ENCODE measurements at places on chromosomes 7 and 10.

- no peak for DNase-seq
Measured at GRCh38 chr7:157799076-157799685, 462.4 kb downstream of the DNAJB6 start.

DNA sequence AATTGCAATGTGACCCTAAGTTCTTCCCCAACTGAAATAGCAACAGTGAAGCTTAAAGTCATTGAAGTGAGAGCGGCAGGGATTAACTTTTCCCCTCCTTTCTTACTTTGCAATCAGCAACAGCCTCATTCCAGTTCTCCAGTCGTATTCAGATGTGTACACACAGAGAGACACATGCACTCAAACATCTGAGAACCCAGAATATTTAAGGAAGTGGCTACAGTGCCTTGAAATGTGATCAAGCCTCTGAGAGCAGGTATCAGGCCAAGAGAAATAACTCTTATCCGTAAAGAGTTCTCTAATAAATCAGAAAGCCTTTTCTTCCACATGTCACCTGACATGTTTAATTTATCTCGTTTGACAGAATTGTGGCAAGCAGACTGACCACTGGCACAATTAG, 388.9 kb upstream of the NPVF start:
- DNase-seq = no peak

GRCh38 chr7:105020926-105021325, 6.9 kb downstream of the KMT2E start:
- DNase-seq = no peak

DNA sequence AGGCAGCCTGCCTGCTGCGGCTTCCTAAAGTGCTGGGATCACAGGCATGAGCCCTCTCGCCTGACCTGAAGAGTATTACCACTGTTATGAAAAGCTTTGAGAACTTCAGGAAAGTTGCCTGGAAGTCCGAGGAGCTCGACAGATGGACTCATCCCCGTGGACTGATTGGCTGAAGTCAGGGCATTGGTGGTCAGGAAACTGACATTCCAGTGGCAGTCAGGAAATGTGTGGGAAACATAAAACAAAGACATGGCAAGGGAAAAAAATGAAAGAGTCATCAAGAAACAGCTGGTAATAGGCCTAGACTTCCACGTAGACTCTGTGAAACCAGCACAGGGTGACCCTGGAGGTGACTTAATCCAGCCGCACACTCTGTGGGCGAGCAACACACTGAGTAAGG, 123.3 kb downstream of the CDH23 start:
- no peak for DNase-seq

DNA sequence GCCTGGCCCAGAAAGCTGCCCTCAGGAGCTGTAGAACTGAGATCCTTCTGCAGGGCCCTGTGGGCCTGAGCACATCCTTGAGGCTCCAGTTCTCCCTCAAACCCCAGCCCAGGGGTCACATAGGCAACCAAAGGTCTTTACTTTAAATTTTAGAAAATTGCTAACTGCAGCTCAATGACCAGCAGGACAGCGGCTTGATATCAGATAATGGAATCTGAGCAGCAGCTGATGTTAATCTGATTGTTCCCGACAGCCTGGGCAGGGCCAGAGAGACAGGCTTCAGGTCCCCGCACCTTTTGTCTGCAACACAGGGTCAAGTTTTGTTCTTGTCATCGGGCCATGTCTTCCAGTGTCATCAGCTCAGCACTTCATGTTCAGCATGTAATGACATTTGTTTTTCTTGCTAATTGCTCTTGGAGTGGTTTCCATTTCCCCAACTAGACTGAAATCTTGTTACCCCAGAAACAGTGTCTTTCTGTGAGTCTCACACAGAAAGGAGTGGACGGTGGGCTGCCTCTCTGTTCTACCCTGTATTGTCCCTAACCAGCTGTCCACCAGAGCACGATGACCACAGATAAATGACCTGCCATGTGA, 91.0 kb downstream of the PAXIP1 start:
- DNase-seq = no peak

DNA sequence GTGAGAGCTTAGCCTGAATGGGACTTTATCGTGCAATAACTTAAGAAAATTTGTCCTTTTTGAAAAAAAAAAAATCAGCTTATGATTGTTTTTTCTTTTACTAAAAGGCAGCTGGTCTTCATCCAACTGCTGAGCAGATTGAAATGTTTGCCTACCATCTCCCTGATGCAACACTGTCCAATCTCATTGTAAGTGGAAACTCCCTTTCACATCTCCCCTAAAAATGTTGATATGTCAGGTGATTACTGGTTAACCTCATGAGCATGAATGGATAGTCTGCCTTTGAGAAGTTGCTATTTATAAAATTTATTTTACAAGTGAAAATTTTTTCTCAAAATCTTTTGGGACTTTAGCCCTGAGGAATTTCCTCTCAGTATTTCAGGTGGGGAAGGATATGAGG, 17.8 kb upstream of the HKDC1 start:
- DNase-seq = no peak

DNA sequence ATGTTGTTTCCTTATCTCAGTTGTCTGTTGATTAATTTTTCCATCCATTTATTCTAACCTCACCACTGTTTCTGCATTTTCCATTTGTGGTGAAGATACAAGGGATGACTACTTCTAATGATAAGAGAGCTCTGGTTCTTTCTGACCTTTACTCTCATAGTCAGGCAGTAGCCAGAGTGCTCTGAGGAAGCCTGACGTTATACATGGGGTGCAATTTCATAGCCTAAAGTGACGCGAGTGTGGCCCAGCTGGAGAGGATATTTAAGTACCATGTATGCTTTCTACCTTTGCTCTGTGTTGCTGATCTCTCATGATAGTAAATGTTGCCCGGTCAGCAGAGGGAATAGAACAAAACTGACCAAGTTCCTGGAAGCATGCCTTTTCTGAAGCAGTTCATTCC, 33.9 kb upstream of the CYCS start:
- peak; percentile 13 for DNase-seq

DNA sequence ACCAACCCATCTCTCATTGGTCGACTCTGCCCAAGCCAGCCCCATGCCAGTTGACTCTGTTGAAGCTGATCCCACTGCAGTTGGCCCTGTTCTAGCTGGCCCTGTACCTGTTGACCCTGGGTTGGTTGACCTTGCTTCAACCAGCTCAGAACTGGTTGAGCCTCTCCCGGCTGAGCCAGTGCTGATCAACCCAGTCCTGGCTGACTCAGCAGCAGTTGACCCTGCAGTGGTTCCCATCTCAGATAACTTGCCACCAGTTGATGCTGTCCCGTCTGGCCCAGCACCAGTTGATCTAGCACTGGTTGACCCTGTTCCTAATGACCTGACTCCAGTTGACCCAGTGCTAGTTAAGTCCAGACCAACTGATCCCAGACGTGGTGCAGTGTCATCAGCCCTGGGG, 7.4 kb downstream of the PPRC1 start:
- DNase-seq = no peak

- no peak for DNase-seq
Measured at GRCh38 chr7:159084069-159084801, 60.4 kb downstream of the VIPR2 start.

GRCh38 chr10:90837486-90837885, 20.4 kb downstream of the HTR7 start:
- no peak for DNase-seq

DNA sequence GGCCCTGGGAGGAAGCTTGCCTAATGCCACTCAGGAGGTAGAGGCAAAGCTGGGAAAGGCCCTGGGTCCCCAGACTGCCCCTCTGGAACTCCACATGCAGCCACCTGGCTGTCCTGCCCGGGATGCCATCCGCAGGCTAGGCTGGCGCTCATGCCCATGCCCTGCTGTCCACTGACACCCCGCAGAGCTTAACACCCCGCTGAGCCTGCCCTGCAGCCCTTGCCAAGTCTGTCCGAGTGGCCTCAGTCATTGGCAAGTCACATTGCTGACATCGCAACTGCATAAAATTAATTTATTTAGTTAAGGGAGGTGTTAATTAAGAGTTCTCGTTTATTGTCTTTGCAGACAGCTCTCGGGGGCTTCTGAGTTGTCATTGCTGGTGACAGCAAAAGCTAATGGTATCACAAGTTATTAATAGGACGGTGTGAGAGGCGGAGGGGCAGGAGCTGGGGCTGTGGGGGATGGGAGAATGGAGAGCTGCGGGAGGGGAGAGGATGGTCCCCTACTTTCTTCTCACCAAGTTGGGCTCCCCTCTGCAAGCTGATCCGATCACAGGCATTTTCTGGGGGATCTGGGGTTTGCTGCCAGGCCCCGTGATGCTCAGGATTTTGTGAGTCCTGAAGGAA, 55.6 kb upstream of the PCBD1 start:
- no peak for DNase-seq

DNA sequence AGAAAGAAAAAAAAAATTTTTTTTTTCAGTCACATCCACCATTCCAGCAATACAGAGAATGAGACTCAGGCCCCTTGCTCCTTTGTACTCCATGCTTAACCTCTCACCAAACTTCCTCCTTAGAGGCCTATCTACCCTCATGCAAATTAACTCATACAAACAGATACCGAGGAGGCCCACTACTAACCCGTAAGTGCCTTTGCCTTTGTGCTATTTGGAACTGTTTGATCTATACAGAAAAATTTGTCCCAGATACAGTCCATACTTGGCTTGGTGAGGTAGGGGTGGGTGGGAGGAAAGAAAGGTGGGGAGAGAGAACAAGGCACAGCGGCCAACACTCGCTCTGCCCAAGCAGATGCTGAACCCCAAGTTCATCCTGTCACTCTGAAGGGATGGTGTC, 87.8 kb upstream of the DUSP5 start:
- DNase-seq = no peak

DNA sequence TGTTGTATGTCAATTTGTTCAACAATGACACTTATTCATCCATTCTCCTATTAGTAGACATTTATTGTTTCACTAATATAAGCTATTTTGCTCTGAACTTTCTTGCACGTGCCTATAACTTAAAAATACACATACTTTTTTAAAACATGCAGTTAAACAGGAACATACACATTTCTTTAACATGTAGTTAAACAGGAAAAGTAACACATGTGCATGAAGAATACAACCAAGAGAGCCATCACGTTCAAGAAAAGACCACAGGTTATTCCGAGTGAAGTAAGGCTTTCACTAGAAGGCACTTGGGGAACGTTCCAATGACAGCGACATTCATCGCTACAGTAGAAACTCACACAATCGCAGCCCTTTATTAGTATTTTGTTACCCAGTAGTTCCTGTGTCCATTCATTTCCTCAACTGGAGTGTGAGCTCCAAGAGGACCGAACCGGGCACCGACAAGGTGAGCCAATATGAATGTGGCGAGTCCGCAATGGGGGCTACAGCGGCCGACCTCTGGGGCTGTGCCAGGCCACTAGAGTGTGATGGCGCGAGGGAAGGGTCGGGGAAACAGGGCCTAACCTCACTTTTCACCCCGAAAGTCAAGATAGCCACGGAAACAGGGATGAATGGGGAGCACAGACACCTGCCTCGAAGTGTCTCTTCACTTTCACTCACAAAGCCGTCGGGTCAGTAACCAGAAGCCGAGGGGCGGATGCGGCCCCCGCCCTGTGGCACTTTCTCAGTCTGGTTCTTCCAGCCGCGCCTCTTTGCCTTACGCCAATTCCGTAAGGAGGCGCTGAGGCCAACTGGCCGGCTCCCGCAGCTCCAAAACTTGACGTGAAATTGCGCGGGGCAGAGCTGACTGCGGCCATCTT, 775 bp upstream of the SEPTIN7 start:
- DNase-seq = peak; percentile 92

- DNase-seq = peak; percentile 42
Measured at GRCh38 chr7:12436896-12437535, 33.4 kb upstream of the VWDE start.

GRCh38 chr10:95656291-95657164, at the start of gene ALDH18A1:
Gene ALDH18A1, minus strand, starts transcription at chr10:95656711. Its CDS starts 3,334 bp downstream, at chr10:95653377.
- DNase-seq = peak; percentile 96

- no peak for DNase-seq
Measured at GRCh38 chr10:114635797-114636550, 22.1 kb downstream of the ABLIM1 start.

DNA sequence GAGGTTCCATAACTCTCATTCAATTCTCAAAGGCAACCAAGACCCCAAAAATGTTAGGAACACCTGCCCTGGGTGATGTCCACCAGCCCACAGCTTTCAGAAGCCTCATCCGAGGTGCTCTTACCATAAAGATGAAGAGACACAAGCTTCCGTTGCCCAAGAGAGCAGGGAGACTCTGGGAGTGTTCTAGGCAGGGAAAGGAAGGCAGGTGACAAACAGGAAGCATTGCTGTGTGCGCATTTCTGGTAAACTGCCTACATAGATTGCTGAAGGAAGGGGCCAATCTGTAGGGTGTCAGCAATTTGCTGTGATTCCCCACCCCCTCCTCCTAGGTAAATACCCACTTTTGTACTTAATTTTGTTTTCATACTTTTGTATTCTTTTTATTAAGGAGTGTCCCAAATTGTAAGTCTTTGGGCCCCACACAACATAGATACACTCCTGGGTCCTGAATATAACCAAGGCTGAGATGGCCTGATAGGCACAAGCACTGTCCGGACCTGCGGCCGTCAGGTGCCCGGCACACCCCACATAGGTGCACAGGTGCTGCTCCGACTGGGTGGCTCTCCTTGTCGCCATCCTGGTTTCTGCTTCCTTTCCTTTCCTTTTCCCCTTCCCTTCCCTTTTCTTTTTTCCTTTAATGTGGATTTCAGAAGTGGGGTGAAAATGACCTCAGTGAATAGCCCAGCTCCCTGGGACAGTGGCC, 51.4 kb upstream of the SMNDC1 start:
- no peak for DNase-seq

GRCh38 chr10:29304264-29304994, 15.6 kb downstream of the LYZL1 start:
- peak; percentile 85 for DNase-seq

- DNase-seq = no peak
Measured at GRCh38 chr10:124722798-124723783, 21.1 kb downstream of the FAM53B start.

DNA sequence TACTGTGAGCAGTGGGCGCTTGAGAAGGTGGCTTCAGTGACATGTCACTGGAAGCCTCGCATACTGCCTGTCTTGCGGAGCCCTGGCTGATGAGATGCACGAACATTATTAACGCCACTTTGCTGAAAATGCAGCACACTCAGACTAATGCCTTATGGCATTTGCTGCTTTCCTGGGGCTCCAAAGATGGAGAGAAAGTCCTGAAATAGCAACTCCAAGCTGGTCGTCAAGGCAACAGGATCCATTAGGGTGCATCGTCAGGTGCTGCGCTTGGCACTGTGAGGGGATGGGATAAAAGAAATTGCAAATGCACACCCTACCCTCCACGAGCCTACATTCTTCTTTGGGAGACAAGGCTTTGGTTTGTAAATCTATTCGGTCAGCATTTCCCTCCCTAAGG, 592.5 kb downstream of the TYW1 start:
- DNase-seq = no peak

- no peak for DNase-seq
Measured at GRCh38 chr10:60652628-60653027, 125.7 kb upstream of the CDK1 start.

DNA sequence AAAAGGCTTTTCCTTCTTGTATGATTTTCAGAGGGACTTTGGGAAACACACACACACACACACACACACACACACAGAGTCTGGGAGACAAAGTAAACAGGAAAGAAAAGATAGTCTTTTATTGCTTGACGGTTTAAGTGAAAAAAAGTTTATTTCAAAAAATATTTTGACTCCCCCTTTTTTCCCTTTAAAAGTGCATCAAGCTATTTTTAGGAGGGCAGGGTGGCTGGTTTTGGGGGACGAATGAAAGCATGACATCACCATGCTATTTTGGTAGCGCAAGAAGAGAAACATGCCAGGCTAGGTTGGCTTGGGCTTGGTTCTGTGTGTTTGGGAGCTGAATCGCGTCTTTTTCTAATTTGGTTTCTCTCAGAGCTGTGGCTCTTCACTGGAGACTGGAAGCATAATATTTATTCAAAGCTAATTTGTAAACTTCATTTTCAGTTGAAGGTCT, 129.2 kb downstream of the BAMBI start:
- DNase-seq = no peak

- no peak for DNase-seq
Measured at GRCh38 chr10:33494694-33495265, 160.3 kb upstream of the NRP1 start.

Data from hepatocyte (in vitro differentiated cells).